ENCODE measurements at places on chromosomes 6 and 20. TPM values are rescaled to one million over a fixed set of nuclear protein-coding genes. Genes with fewer than 3 reads are reported as not detected.
A peak's percentile ranks its signal among the peaks of the same experiment; 100 is the strongest.

GRCh38 chr6:135115411-135115810 is 60.8 kb upstream of the HBS1L start:
- DNase-seq, result no peak

- DNase-seq, result no peak
Observed at GRCh38 chr6:119965008-119965407, 615.4 kb upstream of the MAN1A1 start.

DNA sequence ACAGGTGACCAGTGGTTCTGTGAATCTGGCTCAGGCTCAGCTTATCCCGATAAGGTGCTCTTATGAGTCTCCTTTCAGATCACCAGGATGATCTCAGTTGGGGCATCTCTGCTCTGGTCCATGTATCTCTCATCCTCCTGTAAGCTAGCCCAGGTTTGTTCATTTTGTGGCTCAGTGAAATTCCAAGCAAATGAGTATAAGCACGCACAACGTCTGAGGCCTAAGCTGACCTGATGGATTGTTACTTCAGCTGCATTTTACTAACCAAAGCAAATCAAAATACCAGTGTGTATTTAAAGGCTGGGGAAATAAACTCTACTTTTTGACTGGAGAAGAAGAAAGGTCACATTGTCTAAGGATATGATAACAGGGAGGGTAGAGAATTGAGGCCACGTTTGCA is 551.0 kb upstream of the BTBD3 start:
- no peak for DNase-seq

GRCh38 chr20:34017610-34018009 is 23.9 kb downstream of the RALY start:
- DNase-seq, result no peak

GRCh38 chr6:7992002-7992815 is 72.0 kb downstream of the BLOC1S5 start:
- peak; percentile 60 for DNase-seq

- no peak for DNase-seq
Observed at GRCh38 chr6:45979311-45979710, 36.3 kb downstream of the CLIC5 start.

DNA sequence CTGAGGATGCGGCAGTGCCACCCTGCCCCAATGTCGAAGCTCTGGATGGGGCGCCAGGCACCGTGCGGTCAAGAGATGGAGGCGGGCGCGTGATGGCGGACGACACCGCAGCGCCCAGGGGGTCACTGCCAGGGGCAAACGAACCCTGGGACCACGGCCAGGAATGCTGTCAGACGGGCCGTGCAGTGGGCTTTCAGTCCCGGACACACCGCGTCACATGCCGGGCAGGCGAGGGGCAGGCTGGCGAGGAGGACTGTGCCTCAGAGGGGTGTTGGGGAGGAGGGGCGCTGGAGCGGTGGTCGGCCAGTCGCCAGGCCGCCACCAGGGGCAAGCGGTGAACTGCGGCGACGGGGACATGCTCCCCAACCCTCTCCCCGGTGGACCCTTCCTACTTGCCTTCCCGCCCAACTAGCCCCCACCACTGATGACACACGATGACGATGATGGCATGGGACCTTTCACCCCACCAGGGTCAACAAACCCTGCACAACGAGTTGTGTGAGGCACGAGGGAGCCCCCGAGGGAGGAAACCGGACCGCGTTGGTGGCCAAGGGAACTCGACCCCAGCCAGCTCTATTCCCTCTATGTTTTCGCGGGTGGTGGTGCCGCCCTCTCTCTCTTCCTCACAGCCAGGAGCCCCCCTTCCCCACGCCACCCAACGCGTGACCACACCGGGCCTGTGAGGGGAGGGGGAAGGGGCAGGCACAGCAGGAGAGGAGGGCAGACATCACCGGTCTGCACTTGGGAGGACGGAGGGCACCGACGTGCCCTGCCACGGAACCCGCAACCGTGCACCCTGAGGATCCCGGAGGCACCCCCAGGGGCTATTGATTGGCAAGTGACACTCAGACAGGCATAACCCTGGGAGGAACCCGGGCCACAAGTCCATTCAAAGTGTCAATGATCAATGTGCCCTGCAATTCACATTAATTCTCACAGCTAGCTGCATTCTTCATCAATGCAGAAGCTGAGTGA is 1960.9 kb upstream of the DEFB115 start:
- DNase-seq, result no peak

- DNase-seq, result no peak
Observed at GRCh38 chr6:146498309-146498708, 45.3 kb upstream of the RAB32 start.

GRCh38 chr6:88650029-88650619 is 313.3 kb downstream of the RNGTT start:
- DNase-seq, result no peak

GRCh38 chr20:38299963-38300362 is 4.0 kb upstream of the BPI start:
- DNase-seq, result no peak

- DNase-seq, result no peak
Observed at GRCh38 chr6:100627911-100628758, 163.4 kb upstream of the SIM1 start.

GRCh38 chr6:129575378-129576118 is 134.4 kb downstream of the ARHGAP18 start:
- peak; percentile 78 for DNase-seq

- DNase-seq, result no peak
Observed at GRCh38 chr6:148790817-148791216, 44.0 kb downstream of the UST start.

DNA sequence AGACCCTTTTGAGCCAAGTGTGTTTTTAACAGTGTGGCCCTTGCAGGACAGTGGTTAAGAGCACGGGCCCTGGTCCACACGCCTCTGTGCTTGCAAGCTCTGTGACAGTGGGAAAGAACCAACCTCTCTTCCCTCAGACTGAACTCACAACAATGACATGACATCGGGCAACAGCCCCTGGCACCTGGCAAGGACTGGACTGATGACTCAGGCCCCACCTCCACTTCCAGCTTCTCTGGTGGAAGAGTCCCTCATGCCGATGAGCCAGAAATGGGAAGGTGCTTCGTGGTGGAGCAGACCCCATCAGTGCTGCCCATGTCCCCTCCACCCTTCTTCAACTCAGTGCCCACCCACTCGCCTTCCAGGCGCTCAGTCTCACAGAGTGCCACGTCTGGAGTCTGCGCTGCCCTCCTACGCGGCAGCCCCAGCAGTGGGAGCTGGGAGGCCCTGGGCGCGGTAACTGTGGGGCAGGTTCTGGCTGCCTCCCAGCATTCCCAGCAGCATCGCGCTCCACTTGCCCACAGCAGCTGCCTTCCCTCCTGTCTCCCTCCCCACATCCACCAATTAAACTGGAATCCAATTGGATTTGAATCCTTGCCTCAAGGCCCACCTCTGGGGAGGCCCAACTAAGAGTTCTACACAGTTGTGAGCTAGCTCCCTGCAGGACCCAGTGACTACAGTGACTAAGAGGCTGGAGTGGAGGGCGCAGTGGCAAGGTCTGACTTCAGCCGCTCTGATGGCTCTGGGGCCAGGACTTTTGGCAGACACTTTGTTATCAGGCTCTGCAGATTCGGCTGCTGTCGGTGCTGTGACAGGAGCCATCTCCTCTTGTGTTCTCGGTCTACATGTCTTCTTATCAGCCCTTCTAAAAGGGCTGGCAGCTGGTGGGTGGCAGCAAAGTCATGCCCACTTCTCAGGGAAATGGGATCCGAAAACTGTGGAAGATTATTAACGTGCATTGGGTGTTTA is 156.8 kb upstream of the MLN start:
- DNase-seq, result no peak

GRCh38 chr20:33915726-33916331 is 77.9 kb upstream of the RALY start:
- peak; percentile 28 for DNase-seq

DNA sequence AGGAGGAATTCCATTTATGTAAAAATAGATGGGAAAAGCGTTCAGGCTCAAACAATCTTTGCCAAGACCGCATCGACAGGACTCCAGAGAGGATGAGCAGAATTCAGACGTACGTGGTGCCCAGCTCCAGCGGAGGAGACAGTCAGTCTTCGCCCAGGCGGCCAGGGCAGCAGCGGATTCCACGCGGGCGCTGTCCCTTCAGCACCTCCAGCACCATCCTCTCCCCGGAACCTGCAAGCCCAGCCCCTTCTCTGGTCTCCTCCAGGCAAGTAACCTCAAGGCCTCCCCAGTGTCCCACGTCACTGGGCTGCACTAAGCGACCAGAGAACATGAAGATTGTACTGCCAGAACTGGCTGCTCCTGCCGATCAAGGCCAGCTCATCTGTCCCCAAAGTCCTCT is 2.8 kb upstream of the KCNQ2 start:
- peak; percentile 25 for DNase-seq

DNA sequence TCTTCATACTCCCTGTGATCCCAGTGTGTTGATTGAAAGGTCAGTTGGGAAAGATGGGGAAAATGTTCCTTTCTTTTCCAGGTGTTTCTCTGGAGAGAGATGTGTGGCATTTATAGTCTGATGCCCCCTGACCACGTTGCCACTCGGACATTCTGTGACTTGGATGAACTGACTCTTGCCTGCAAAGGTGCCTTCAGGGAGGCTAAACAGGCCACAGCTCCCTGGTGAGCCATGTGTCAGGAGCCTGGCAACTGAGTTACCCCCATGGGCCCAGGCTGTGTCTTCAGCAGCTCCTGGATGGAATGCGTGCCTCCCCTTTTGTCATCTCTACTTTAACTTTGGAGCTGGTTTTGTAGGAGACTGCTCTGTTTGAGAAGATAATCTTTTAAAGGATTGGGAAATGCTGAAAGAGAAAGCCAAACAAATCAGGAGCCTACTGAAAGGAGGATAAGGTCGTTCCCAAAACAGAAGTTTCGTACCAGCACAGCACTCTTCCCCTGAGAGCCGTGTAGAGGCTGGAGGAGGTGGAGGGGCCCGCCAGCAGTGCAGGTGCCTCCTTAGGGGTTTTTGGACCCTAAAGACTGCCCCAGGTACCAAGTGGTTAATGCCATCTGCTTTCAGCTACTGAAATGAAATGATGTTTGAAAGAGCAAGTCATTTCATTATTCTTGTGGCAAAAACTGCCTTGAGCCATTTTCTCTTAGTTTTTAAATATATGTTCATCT is 322.8 kb downstream of the ZFAND3 start:
- DNase-seq, result no peak

- DNase-seq, result no peak
Observed at GRCh38 chr6:133886104-133886775, 2.7 kb upstream of the TCF21 start.

GRCh38 chr6:12962529-12962928 is 246.0 kb downstream of the PHACTR1 start:
- peak; percentile 12 for DNase-seq

DNA sequence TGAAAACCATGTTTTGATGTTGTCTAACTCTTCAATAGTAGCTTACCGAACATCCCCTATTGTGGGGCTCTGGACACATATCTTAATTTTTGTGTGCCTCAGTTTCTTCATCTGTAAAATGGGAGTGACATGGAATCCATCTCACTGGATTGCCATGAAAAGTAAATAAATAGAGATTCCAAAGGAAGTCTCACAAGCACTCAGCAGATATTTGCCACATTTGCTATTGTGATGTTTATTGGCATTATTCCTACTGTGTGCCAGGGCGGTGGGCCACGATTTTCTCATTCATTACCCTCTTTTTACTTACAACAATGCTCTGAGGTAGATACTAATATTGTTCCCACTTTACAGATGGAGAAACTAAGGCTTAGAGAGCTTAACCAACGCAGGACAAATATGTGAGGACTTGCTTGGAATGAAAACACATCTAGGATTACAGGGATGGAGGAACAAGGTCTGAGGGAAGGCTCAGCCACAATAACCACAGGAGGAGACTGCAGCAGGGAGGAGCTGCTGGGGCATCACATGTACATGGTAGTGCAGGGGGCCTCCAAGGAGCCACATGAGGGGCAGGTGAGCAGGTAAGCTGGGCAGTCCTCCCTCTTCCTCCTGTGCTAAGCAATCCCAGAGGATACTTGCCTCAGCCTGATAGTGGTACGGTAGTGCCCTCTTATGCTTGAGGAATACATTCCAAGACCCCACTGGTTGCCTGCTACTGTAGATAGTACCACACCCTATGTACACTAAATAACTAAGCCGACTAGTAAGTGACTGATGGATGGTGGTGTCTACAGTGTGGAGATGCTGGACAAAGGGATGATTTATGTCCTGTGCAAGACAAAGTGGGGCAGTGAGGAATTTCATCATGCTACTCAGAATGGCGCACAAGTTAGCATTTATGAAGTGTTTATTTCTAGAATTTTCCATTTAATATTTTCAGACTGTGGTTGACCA is 176.9 kb downstream of the FOXA2 start:
- DNase-seq, result no peak

DNA sequence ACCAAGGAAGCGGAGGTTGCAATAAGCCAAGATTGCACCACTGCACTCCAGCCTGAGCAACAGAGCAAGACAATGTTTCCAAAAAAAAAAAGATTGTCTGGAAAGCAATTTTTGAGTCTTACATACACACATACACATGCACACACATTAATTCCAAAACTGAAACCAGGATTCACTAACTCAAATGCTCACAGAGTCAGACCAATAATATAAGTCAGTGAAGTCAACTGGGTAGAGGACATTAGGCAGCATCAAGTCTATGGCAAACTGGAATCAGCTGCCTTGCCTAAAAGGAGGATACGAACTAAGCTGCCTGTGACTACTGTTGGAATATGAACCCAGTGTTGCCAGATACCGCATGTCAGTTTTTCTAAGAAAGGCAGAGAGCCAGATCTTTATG is 15.7 kb downstream of the REM1 start:
- no peak for DNase-seq

- peak; percentile 43 for DNase-seq
Observed at GRCh38 chr6:71072508-71072907, 115.6 kb upstream of the B3GAT2 start.

GRCh38 chr6:27894839-27895762 is 17.1 kb downstream of the OR2B2 start:
- DNase-seq, result peak; percentile 93

DNA sequence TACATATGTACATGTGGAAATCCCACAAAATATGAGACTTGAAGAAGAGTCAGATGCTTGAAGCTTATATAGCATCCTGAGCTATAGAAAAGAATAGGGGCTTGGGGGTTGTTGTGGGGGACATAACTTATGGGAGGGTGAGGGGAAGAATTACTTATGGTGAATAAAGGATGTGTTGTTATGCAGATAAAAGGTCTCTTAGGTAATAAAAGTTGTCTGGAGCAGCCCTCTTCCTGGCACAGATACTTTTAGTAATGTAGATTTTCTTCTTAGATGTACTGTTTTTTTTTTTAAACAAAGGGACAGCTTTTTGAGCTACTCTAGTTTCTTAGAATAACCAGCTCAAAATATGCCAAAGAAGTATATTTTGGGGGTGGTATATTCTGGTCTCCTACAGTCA is 35.9 kb downstream of the CHMP4B start:
- DNase-seq, result no peak

- DNase-seq, result no peak
Observed at GRCh38 chr6:90204327-90205056, 92.2 kb downstream of the BACH2 start.

GRCh38 chr6:23494367-23494766 is 631.6 kb upstream of the NRSN1 start:
- DNase-seq, result no peak

GRCh38 chr20:61662968-61663331 is 402.7 kb downstream of the TAF4 start:
- no peak for DNase-seq

GRCh38 chr20:55143601-55144000 is 668.2 kb downstream of the DOK5 start:
- DNase-seq, result no peak

- no peak for DNase-seq
Observed at GRCh38 chr20:33370291-33370690, 31.0 kb downstream of the CDK5RAP1 start.

MAP3K5 gene
- 5.4 TPM for total RNA-seq

PREX1 gene
- 145 TPM for total RNA-seq

ARID1B gene
- total RNA-seq, result 86.3 TPM

GPR63 gene
- 4.1 TPM for total RNA-seq

DYNLT2 gene
- 2.4 TPM for total RNA-seq

SFT2D1 gene
- total RNA-seq, result 62.0 TPM
